Ovary (tissue), 10 donors: ENCODE measurements at places on chromosomes 3 and 15.

- DNase-seq = no peak
- no peak overlapping the region for H3K4me3 ChIP-seq
- H3K27ac ChIP-seq = no peak overlapping the region
- no peaks in the 10 kb centered on the region for H3K36me3 ChIP-seq
- H3K27me3 ChIP-seq = no peaks in the 10 kb centered on the region
- no peaks in the 10 kb centered on the region for H3K4me1 ChIP-seq
These were observed 727.7 kb downstream of the NTRK3 start for GRCh38 chr15:87528873-87529272.

GRCh38 chr3:14836049-14836468 lies 17.3 kb downstream of the FGD5 start:
- no peak overlapping the region for H3K4me3 ChIP-seq
- peak; percentile 81 for DNase-seq
- H3K4me1 ChIP-seq = peaks cover 27% of the 10 kb centered on the region
- no peaks in the 10 kb centered on the region for H3K27me3 ChIP-seq

- no peak overlapping the region for H3K27ac ChIP-seq
- no peaks in the 10 kb centered on the region for H3K36me3 ChIP-seq
- DNase-seq = no peak
- no peak overlapping the region for H3K4me3 ChIP-seq
These were observed 499.4 kb downstream of the ROBO1 start for GRCh38 chr3:79268422-79268821.

DNA sequence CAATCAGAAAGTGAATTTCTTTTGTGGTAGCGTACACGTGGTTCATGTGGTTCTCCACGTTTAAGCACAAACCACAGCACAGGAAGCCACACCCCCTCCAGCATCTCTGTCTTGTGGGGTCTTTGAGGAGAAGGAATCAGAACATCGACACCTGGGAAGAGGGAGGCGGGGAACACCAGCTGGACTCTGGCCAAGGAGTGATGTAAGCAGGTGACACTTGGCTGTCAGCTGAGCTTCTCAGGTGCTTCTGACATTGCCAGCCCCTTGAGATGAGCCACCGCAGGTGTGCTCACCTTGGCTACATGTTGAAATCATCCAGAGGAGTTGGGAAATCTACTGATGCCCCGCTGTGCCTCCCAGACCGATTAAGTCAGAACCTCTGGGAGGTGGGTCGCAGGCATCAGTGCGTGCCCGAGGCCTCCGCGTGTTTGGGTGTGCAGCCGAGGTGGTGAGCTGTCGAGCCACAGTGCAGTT lies 85.0 kb downstream of the FAM81A start:
- H3K36me3 ChIP-seq = no peaks in the 10 kb centered on the region
- H3K27me3 ChIP-seq = no peaks in the 10 kb centered on the region
- no peak overlapping the region for H3K27ac ChIP-seq
- no peaks in the 10 kb centered on the region for H3K4me1 ChIP-seq

- H3K27me3 ChIP-seq = no peaks in the 10 kb centered on the region
- no peak for DNase-seq
- no peaks in the 10 kb centered on the region for H3K36me3 ChIP-seq
- H3K4me3 ChIP-seq = no peak overlapping the region
These were observed 53.0 kb downstream of the SLC6A1 start for GRCh38 chr3:11045536-11045935.

- H3K27me3 ChIP-seq = no peaks in the 10 kb centered on the region
- H3K4me1 ChIP-seq = peaks cover under 1% of the 10 kb centered on the region
- no peaks in the 10 kb centered on the region for H3K36me3 ChIP-seq
- no peak overlapping the region for H3K27ac ChIP-seq
These were observed 11.7 kb downstream of the TRAIP start for GRCh38 chr3:49844464-49845183.

DNA sequence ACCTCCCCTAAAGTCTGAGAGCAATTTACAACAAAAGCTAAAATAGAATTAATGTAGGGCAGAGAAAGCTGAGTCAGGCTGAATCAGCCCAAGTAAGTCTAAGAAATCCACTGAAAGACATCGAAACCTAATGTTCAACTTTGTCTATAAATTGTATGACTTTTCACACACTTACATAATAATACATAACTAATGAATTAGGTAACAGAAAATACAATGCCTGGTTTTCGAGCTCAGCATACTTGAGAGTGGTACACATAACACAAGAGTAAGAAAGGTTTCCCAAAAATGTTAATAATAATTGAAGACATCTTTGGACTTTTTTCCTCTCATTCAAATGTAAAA lies 55.3 kb upstream of the VGLL4 start:
- H3K27ac ChIP-seq = no peak overlapping the region
- no peak for DNase-seq
- no peak overlapping the region for H3K4me3 ChIP-seq
- H3K36me3 ChIP-seq = no peaks in the 10 kb centered on the region
- H3K27me3 ChIP-seq = no peaks in the 10 kb centered on the region
- H3K4me1 ChIP-seq = no peaks in the 10 kb centered on the region

- no peak for DNase-seq
- H3K27me3 ChIP-seq = no peaks in the 10 kb centered on the region
- H3K27ac ChIP-seq = no peak overlapping the region
- no peaks in the 10 kb centered on the region for H3K36me3 ChIP-seq
- H3K4me1 ChIP-seq = peaks cover 8% of the 10 kb centered on the region
These were observed 90.4 kb downstream of the FOXP1 start for GRCh38 chr3:71492974-71493771.

GRCh38 chr15:80015156-80015555 lies 44.2 kb upstream of the BCL2A1 start:
- H3K27ac ChIP-seq = no peak overlapping the region
- no peaks in the 10 kb centered on the region for H3K36me3 ChIP-seq
- no peak for DNase-seq
- no peaks in the 10 kb centered on the region for H3K27me3 ChIP-seq

- DNase-seq = no peak
- no peaks in the 10 kb centered on the region for H3K36me3 ChIP-seq
- H3K4me1 ChIP-seq = no peaks in the 10 kb centered on the region
These were observed 18.7 kb upstream of the LPP start for GRCh38 chr3:188135271-188135670.

DNA sequence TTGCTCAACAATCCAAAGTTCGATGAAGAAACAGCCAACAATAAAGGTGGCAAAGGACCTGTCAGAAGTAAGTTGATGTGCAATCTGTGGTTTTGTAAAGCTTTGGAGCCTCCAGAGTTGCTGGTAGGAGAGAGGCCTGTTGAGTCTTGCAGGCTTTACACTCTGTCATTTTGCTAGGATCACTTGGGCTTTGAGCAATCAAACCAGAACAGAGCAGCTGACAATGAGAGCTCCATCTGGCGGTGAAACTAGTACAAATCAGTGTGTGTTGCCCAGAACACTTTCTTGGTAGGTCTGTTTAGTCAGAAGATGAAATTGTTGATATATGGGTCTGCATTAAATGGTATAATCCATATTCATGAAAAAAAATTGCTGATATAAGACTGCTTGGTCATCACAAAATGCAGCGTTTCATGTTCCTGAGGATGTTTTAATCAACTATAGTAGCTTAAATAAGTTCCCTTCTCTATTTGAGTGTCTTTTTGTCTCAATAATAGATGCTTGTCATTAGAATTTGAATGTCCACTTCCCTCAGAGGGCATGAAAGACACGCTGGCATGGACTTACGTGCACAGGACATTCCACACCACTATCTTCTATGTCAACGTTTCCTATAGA lies 25.7 kb downstream of the TMOD2 start:
- no peaks in the 10 kb centered on the region for H3K36me3 ChIP-seq
- no peaks in the 10 kb centered on the region for H3K4me1 ChIP-seq
- no peaks in the 10 kb centered on the region for H3K27me3 ChIP-seq

DNA sequence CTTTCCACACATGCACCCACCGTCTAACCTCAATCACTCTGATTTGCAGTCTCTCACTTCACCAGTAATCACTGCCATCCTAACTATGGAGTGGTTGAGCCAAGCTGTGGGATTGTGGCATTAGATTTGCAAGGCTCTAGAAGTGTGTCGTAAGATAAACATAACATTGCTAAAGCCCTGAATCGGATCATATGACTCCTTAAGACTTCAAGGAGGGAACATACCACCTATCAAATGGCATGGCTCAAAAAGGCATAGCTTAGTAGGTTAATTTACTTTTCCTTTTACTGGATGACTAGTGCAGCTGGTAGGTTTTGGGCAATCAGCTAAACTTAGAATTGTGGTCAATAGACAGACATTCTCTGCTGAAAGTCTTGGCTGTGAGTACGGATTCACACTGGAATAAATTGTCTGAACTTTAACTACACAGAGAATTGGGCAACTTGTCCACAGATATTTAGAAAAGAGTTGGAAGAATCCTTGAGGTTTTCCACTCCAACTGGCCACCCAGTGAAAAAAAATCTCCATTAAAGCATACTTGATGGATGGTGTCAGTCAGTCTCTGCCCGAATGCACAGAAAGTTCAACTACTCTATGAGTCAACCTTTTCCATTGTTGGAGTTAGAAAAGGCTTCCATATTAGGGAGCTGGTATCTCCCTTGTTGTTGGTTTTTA lies 476.7 kb upstream of the CBLB start:
- H3K4me1 ChIP-seq = no peaks in the 10 kb centered on the region
- DNase-seq = no peak
- H3K27ac ChIP-seq = no peak overlapping the region
- H3K4me3 ChIP-seq = no peak overlapping the region

- DNase-seq = peak; percentile 71
- H3K4me3 ChIP-seq = no peak overlapping the region
- H3K27ac ChIP-seq = peak overlapping the region; percentile 79
- H3K4me1 ChIP-seq = peaks cover 18% of the 10 kb centered on the region
- no peaks in the 10 kb centered on the region for H3K36me3 ChIP-seq
- H3K27me3 ChIP-seq = no peaks in the 10 kb centered on the region
These were observed 33.5 kb upstream of the MFSD1 start for GRCh38 chr3:158768361-158768787.

GRCh38 chr3:109440353-109440752 lies 103.0 kb upstream of the DPPA4 start:
- no peaks in the 10 kb centered on the region for H3K36me3 ChIP-seq
- H3K4me3 ChIP-seq = no peak overlapping the region
- DNase-seq = no peak
- H3K27ac ChIP-seq = no peak overlapping the region
- no peaks in the 10 kb centered on the region for H3K4me1 ChIP-seq
- no peaks in the 10 kb centered on the region for H3K27me3 ChIP-seq

DNA sequence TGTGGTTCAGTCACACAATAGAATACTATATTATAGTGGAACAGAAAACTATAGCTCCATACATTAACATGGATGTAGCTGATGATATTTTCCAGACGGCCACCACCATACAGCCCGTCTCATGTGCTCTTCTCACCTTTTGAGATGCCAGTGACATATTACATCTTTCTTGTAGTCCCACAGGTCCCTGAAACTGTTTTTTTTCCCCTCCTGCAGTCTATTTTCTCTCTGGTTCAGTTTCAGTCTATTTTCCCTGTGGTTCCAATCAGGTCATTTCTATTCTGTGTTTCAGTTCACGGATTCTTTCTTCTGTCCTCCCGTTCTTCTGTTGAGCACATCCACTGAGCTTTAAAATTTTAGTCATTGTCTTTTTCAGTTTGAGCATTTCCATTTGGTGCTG lies 72.2 kb downstream of the PPCDC start:
- H3K4me3 ChIP-seq = no peak overlapping the region
- no peak for DNase-seq
- no peaks in the 10 kb centered on the region for H3K27me3 ChIP-seq
- no peaks in the 10 kb centered on the region for H3K4me1 ChIP-seq
- H3K36me3 ChIP-seq = no peaks in the 10 kb centered on the region

- no peak for DNase-seq
- no peaks in the 10 kb centered on the region for H3K27me3 ChIP-seq
- no peak overlapping the region for H3K4me3 ChIP-seq
These were observed 3.5 kb downstream of the SEC13 start for GRCh38 chr3:10317311-10317960.

GRCh38 chr3:140823106-140823505 lies 118.5 kb upstream of the SLC25A36 start:
- no peak overlapping the region for H3K4me3 ChIP-seq
- no peaks in the 10 kb centered on the region for H3K4me1 ChIP-seq
- DNase-seq = no peak
- H3K27ac ChIP-seq = no peak overlapping the region
- H3K36me3 ChIP-seq = no peaks in the 10 kb centered on the region

DNA sequence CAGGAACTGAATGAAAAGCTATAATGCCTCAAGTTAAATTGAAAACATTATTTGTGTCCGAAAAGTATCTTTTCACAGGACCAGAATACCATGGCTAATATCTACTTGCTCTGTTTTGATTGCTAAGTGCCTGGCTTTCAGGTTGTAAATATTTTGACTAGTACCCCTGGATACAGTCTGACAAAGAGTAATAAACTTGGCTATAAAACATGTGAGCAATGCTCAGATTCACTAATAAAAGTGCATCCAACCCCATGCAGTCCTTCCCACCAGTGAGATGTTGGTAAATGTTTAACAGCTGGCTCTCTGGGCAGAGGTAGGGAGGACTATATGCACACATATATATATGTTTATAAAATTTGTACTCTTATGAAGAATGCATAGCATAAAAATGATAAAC lies 281.8 kb upstream of the TGFBR2 start:
- no peaks in the 10 kb centered on the region for H3K4me1 ChIP-seq
- no peak overlapping the region for H3K27ac ChIP-seq
- no peak overlapping the region for H3K4me3 ChIP-seq
- H3K36me3 ChIP-seq = no peaks in the 10 kb centered on the region

DNA sequence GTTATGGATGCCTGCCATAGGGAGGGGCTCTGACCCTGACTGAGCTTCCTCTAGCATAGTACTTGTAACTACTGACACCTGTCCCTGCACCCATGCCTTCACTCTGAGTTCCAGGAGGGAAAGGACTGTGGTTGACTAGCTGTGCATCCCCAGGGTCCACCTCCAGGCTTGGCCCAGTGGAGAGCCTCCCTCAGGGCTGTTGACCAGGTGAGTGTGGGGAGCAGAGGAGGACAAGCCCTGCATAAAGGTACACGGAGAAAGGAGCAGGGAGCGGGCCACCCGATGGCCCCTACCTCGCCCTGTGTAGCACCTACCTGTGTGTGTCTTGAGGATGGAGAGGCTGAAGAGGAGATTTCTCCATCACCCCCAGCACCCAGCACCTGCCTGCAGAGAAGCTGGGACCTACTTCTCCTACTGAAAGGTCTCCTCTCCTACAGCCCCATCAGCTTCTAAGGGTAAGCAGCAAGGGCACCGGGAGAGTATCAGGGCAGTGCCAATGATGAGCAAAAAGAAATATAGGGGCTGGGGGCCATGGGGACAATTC lies 6.7 kb upstream of the LTF start:
- no peak overlapping the region for H3K4me3 ChIP-seq
- H3K4me1 ChIP-seq = peaks cover under 1% of the 10 kb centered on the region
- no peaks in the 10 kb centered on the region for H3K36me3 ChIP-seq
- H3K27ac ChIP-seq = no peak overlapping the region
- no peak for DNase-seq
- H3K27me3 ChIP-seq = no peaks in the 10 kb centered on the region

GRCh38 chr3:72483554-72484104 lies 364.6 kb downstream of the SHQ1 start:
- no peak overlapping the region for H3K27ac ChIP-seq
- no peaks in the 10 kb centered on the region for H3K27me3 ChIP-seq
- H3K4me1 ChIP-seq = no peaks in the 10 kb centered on the region
- peak overlapping the region; percentile 29 for H3K4me3 ChIP-seq

DNA sequence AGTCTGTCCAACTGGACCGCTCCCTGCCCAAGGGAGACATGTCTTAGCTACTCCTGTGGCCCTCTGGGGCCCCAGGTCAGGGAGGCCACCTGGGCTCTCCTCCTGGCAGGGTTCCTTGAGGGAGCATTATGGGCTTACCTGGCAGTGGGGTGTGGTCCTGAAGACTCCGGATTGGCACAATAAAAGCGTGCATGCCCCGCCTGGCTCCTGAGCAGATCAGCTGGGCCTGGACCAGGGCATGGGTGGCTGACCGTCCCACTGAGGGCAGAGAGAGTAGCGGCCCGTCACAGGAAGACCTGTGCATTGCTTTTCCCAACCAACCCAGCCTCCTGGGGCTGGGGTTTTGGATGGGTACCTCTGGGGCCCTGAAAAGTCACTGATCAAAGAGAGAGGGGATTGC lies 5.4 kb downstream of the ACOX2 start:
- H3K27me3 ChIP-seq = no peaks in the 10 kb centered on the region
- H3K4me1 ChIP-seq = peaks cover 11% of the 10 kb centered on the region
- no peaks in the 10 kb centered on the region for H3K36me3 ChIP-seq
